ENCODE measurements at places on chromosomes 3 and 15.

DNA sequence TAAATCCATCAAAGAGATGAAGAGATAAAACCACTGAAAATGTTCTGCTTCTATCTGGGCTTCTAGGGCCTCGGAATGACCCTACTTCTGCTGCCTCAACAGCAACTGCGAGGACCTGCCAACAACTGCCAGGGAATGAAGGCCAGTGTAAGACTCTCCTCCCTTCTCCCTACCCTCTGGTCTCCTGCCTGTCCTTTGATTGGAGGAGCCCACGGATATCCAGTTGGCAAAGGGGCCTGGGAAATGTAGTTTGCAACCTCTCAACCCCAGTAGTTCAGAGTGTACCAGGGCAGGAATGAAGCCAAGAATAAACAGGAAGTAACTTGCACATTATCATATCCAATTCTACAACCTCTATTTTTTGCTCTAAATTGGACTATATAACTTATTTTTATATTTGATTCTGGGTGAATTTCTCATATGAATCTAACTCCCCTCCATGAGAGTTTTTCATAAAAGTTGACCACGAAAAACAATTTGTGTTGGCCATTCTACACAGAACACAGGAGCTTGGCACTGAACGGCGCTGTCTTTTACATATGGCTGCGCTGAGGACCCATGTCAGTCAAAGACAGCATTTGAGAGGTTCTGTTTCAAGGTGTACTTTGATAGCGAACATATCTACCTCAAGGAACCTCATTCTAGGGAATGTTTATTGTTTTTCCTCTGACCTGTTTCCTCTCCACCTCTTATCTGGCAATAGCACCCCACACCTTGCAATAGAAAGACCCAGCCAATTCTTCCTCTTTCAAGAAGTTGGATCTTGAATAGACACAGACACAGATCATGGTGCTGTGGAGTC is 91.1 kb upstream of the RNF7 start:
- no peak for DNase-seq

DNA sequence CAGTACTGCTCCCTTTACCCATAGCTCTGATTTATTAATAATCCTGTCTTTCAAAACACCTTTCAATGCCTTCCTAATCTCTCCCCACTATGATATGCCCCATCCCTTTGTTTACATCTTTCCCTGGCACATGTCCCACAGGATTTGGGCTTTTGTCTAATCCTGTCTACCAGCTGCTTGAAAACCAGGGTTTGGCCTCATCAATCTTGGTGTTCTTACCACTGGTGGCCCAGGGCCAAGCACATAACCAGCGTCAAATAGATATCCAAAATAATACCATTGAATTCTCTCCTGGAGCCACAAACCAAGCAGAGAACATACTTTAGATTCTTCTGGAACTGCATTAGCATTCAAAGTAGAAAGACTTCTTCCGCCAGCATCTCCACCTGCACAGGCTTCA is 104.8 kb upstream of the PPP2R3A start:
- no peak for DNase-seq

DNA sequence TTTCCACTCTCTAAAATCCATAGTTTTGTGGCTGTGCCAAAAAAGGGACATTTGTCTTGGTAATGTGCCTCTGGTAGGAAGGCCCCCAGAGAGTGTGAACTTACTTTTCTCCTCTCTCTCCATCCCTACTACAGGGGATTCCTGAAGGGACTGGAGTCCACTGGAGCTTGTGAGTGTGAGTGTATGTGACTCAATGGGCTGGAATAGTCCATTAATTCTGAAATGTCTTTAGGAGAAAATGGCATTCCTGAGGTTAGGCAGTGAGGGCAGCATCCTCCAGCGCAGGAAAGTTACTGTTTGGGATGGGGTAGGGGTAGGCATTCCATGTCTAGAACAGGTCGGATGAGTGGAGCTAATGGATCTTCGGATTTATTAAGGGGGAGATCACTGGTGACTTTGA is 59.8 kb upstream of the CACNA2D3 start:
- DNase-seq, result no peak

DNA sequence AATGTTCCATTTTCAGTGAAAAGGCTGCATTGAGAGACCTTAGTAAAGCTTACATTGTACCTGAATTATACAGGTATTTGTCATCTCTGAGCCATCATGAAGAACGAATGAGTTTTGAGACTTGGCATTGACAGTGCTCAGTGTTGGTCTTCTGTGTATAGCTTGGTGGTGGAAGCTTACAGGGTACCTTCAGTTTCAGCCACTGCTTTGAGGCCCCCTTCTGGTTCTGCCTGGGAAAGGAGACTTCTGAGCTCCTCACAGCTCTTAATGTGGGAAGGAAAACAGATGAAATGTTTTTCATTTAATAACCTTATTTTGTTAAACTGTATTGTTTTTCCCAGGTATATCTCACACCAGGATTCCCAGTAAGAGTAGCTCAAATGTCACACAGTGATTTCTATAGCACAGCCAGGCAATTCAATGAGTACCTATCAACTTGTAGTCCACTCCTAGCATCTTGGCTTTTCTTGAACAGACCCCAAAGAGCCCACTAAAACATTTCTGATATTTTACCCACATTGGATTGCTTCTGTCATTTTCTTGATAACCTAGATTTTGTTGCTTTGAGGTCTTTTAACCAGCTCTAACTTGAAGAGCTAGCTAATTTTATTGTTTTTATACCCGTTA is 5.6 kb downstream of the SERPINI1 start:
- DNase-seq, result no peak

DNA sequence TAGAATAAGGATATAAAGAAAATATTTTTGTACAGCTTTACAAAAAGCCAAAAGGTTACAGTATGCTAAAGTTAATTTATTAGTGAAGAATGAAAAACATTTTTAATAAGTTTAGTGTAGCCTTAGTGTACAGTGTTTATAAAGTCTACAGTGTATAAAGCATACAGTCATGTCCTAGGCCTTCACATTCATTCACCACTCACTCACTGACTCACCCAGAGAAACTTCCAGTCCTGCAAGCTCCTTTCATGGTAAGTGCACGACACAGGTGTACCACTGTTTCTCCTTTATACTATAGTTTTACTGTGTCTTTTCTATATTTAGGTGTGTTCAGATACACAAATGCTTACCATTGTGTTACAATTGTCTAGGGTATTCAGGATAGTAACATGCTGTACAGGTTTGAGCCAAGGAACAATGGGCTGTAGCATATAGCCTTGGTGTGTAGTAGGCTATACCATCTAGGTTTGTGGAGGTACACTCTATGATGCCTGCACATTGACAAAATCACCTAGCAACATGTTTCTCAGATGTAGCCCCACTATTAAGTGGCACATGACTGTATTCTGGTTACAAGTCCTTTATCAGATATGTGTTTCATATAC is 197.1 kb upstream of the KBTBD8 start:
- no peak for DNase-seq

GRCh38 chr15:91611561-91612323 is 241.8 kb upstream of the SLCO3A1 start:
- no peak for DNase-seq

- peak; percentile 65 for DNase-seq
Measured at GRCh38 chr15:37880009-37880834, 54.2 kb upstream of the TMCO5A start.

DNA sequence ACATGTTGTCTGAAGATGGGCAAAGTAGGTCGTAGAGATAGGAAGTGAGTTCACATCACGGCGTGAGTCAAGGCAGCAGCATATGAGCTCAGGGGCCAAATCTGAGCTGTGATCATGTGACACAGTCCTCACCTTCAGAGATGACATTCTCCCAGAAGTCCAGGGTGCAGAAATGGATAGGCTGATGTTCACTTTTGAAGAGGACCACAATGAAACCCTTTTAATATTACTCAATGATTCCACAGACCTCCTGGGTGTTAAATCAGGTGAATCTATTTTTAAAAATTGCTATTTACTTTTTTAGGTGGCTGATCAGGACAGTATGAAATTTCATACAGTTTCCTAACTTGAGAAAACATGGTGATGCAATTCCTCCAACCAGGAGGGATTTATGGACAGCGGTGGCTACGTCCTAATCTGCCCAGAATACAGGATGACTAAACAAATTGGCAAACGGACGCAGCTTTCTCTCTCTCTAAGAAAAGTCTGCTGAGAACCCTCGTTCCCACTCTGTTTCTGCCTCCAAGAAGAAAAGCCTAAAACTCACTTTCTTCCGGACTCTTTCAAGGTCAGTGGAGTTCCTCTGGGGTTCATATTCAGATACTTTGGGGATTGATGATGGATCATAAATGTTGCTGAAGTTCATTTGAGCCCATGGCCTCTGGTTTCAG is 34.4 kb downstream of the B3GNT5 start:
- DNase-seq, result no peak

DNA sequence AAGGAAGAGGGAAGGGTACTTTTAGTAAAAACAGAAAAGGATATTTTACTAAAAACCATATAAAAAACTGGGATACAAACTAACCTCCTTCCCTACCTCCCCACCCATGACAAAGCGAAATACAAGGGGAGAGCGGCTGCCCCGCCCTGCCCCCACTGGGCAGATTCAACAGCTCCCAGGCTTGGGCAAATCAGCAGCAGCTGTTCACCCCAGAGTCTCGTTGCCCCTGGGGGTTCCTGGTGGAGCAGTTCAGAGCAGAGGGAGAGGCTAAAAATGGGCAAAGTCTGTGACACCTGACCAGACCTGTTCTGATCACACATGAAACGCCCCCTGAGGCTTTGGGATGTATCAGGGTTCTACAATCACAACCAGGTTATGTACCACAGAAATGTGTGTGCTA is 2.5 kb upstream of the ETFA start:
- no peak for DNase-seq

- DNase-seq, result peak; percentile 2
Measured at GRCh38 chr15:45091161-45091560, 22.8 kb downstream of the DUOX2 start.

DNA sequence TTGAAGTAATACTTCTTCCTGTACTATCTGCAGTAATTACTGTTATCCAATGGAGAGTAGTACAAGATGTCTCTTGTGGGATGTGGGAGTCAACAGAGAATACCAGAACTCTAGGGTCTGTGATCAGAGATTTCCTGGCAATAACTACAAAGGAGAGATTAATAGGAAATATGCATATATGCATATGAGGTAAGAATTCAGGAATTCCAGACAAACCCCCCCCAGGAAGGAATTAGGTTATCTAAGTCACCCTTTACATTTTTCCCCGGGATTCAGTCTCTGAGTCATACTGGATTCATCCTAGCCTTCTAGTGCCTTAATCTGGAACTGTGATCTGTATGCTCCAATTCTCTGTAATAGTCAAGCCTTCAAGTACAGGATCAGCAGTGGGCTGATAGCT is 49.4 kb downstream of the GTF2E1 start:
- DNase-seq, result peak; percentile 79

DNA sequence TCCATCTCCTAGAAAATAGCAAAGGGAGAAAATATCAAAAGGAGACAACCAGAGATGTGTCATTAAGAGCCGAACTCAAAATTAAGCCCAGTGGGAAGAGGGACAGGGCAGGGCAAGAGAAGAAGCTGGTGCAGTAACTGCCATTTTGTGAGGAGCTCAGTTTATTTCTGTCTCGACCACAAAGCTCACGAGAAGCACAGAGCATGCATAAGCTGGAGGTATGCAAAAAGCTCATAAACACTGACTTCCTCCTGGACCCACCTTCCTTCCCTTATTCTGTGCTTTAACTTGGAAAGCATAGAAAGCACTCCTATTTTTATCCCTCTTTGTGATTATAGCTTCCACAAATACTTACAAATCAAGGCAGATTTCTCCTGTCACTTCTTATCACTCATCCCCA is 81.3 kb downstream of the DGKG start:
- DNase-seq, result no peak

GRCh38 chr15:43186003-43186353 is 775 bp downstream of the CCNDBP1 start:
- DNase-seq, result no peak

DNA sequence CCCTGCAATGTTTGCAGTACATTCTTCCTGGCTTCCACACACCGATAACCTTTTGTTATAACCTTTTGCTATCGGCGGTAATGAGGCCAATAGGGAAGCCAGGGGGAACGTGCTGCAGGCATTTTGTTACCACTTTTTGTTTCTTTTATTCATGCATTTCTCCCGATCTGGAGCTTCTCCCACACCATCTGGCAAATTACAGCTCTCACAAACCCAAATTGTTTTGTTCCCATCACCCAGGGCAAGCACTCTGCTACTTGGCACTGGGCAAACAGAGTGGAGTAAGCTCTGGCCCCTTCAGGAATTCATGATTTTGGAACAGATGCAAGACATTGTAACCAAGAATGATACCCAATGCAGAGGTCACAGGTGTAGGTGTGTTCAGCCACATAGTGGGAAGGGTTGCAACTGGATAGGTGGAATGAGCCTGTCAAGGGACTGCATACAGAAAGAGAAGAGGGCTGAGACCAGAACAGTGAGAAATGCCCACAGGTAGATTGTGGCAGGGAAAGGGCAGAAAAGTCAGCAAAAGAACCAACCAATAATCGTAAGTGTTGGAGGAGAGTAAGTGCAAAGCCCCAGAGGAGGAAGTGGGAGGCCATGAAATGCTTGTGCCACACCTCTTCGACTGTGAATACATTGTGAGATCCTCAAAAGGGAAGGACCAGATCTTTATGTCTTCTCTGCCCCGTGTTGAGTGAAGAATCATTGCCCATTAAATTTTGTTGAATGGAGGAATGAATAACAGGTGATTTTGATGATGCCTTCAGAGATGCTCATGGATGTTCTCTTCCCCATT is 45.8 kb downstream of the PARP15 start:
- no peak for DNase-seq

All from fibroblast of skin of left biceps (primary cell).